Head of caudate nucleus (tissue), 42 donors: ENCODE measurements at places on chromosomes 12 and 14.

- no peak for DNase-seq
Observed at GRCh38 chr12:52436000-52436827, 2.0 kb upstream of the KRT75 start.

GRCh38 chr12:89176676-89177075 is 175.6 kb downstream of the DUSP6 start:
- DNase-seq: no peak

DNA sequence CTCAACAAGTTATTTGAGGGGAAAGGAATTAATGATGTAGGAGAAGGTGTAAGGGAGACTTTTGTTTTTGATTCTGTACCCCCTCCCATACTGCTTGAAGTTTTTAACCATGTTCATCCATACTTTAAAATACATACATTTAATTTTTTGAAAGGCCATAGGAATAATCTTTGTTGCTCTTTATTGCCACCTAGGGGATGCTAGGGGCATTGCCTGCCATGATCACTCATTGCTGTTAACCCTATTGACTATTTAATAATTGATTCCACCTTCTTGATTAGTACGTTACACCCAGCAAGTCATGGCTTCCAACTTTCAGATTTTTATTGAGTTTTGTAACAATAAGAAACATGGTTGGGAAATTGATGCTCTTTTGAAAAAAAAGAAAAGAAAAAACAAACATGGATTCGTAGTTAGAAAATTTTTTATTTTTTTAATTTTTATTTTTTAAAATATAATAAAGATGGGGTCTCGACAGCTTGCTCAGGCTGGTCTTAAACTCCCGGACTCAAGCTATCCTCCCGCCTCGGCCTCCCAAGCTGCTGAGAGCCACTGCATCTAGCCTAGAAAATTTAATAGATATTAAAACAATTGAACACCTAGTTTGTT is 8.5 kb upstream of the PRKAB1 start:
- peak; percentile 53 for DNase-seq

- no peak for DNase-seq
Observed at GRCh38 chr12:107955966-107956643, 173.0 kb upstream of the WSCD2 start.

- no peak for DNase-seq
Observed at GRCh38 chr14:97848317-97848980, 1051.3 kb downstream of the VRK1 start.

DNA sequence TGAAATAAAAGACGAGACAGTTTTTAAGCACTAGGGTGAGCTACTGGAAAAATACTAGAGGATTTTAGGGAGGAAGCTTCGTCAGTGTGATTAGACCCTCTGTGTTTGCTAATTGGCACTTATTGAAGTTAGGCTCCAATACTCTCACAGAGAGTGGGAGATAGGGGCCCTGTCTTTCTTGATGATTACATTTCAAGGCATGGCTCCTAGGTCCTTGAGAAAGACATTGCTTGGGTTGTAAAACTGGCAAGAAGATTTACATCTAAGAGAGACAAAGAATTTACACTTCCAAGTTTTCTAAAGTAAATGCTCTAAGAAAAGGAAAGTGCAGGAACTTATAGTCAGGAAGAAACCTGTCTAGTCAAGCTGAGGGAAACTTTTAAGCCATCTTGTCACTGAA is 183.2 kb downstream of the C12orf50 start:
- DNase-seq: no peak

DNA sequence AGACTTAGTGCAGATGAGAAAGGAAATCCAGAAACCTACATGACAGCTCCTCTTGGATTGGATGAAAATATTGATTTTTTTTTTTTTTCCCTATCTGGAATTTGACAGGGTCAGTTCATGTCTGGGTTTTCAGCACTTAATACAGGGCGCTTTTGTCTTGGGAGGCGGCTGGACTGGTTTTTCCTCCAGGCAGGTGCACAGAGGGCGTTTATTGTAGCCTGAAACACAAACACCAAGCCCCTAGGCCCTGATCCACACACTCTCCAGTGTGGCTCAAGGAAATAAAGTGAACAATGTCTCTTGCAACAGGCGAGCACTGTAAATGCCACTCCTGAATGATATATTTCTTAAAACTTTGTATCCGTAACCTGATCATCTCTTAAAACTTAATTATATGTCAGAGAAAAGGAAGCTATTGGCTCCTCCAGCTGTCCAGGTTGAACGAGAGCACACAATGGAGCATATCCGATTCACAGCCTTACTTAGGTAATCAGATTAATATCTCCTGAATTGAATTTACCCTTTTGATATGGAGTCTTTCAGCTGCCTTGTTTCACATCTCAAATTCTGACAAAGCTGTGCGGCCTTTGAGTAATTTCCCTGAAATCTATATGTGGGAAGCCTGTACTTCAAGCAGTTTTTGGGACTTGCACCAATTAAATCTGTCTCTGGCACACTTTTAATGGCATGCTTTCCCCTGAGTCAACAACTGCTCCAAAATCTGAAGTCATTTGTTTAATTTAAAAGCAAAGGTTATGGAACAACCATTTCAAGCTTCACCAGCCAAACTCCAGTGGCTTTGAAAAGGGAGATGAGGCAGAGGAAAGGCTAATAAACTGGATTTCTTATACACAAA is 485.7 kb downstream of the ZFP36L1 start:
- DNase-seq: no peak

DNA sequence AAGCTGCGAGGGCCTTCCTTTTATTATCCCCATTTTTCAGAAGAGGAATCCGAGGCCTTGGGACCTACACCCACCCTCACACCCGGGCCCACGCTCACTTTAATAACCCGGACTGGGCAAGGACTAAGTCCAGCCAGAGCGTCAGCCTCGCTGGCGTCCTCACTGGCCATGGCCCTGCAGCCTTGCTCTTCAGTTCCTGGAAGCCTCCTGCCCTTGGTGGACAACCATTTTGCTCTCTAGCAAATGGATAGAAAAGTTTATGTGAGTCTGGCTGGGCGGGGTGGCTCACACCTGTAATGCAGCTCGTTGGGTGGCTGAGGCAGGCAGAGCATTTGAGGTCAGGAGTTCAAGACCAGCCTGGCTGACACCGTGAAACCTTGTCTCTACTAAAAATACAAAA is 9.8 kb downstream of the RTL1 start:
- DNase-seq: no peak

- DNase-seq: no peak
Observed at GRCh38 chr12:46459111-46459510, 86.5 kb upstream of the SLC38A2 start.

GRCh38 chr12:13258717-13259119 is 62.2 kb downstream of the EMP1 start:
- DNase-seq: no peak

DNA sequence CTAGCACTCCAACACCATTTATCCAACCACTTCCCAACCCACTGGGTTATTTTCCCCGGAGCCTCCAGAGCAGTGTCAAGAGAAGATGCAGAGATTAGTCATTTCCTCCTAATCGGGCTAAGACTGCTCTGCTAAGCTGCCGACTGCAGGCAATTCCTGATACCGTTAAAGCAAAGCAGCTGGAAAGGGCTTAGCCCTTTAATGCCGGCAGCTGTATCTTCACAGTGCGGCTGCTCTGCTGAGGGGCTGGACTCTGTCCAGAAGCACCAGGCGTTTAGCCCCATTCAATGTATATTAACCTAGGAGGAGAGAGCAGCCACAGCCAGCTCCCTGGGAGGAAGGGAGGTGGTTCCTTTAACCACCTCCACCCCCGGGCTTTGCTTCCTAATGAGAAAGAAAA is 11.1 kb downstream of the AQP6 start:
- DNase-seq: peak; percentile 44

- peak; percentile 87 for DNase-seq
Observed at GRCh38 chr12:6869049-6870021, 2.0 kb downstream of the TPI1 start.

GRCh38 chr12:55001198-55001868 is 16.8 kb upstream of the TESPA1 start:
- no peak for DNase-seq

GRCh38 chr14:100375963-100376735 is 53.0 kb downstream of the SLC25A47 start:
- DNase-seq: peak; percentile 94

- DNase-seq: no peak
Observed at GRCh38 chr12:90366286-90366685, 588.7 kb downstream of the CCER1 start.

GRCh38 chr12:116213014-116213413 is 64.5 kb downstream of the MED13L start:
- no peak for DNase-seq

DNA sequence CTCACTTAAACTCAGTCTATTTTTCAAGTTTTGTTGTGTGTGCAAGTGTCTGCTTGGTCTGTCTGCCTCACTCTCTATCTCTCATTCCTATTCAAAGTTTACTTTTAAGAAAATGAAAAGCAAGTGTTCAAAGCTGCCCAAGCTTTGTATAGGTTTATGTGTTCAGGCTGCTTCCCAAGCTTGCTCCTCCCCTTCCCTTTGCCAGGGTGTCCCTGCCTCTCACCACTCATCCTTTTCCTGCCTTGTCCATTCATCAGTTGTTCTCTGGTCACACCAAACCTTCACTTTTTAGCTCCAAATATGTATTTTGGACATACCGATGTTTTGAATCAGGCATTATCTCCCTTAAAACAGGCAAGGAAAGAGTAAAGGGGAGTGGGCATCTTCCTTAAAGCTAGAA is 41.3 kb downstream of the STK38L start:
- DNase-seq: no peak

- no peak for DNase-seq
Observed at GRCh38 chr12:14618983-14619382, 51.3 kb upstream of the PLBD1 start.

DNA sequence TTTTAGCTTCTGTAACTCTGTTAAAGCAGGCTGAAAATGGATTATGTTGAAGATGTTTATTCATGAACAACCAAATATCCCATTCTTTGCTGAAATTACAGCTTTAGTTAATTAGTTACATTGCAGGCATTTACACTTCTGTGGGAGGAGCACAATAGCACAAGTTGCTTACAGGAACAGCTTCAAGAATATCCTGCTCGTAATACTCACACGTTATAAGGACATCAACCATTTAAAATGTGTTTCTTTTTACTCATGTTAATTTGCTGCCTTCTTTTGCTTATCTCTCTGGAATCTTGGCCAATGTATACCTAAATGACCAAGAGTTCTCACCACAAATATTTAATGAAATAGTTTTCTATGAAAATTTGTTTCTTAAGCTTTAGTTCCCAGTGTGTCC is 305.2 kb upstream of the SYT1 start:
- no peak for DNase-seq

GRCh38 chr12:49909826-49910225 is 6.1 kb upstream of the FAIM2 start:
- peak; percentile 48 for DNase-seq

GRCh38 chr12:121762269-121762668 is 31.2 kb downstream of the RHOF start:
- no peak for DNase-seq

DNA sequence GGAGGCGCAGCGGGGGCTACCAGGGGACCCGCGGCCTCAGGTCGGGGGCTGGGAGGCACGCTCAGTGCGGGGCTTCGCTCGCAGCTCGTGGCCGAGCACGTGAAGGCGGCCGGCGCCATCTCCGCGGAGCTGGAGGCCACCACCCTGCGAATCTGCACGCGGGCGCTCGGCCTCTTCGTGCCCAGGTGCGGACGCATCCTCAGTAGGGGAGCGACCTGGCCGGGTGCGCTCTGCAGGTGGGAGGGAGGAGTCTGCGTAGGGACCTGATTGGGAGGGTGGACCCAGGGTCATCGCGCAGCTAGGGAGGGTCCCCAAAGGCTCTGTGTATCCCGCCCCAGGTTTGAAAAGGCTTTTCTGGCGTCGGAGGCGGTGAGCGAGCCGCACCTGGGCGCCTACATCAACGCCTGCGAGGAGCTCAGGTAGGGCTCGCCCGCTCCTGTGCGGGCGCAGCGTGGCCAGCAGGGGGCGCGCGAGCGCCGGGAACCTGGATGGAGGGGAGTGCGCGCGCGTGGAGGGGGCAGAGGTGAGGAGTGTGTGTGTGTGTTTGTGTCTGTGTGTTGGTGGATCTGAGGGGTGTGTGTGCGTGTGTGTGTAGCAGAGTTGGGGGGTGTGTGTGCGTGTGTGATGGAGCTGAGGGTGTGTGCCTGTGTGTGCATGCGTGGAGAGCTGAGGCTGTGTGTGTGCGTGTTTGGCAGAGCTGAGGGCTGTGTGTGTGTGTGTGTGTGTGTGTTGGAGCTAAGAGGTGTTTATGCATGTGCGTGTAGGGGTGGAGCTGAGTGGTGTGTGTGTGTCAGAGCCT is 10.3 kb downstream of the EXOC3L4 start:
- peak; percentile 74 for DNase-seq

GRCh38 chr12:26441434-26441833 is 246.1 kb downstream of the SSPN start:
- no peak for DNase-seq

GRCh38 chr12:93178154-93178878 is 199.4 kb upstream of the NUDT4 start:
- DNase-seq: no peak

DNA sequence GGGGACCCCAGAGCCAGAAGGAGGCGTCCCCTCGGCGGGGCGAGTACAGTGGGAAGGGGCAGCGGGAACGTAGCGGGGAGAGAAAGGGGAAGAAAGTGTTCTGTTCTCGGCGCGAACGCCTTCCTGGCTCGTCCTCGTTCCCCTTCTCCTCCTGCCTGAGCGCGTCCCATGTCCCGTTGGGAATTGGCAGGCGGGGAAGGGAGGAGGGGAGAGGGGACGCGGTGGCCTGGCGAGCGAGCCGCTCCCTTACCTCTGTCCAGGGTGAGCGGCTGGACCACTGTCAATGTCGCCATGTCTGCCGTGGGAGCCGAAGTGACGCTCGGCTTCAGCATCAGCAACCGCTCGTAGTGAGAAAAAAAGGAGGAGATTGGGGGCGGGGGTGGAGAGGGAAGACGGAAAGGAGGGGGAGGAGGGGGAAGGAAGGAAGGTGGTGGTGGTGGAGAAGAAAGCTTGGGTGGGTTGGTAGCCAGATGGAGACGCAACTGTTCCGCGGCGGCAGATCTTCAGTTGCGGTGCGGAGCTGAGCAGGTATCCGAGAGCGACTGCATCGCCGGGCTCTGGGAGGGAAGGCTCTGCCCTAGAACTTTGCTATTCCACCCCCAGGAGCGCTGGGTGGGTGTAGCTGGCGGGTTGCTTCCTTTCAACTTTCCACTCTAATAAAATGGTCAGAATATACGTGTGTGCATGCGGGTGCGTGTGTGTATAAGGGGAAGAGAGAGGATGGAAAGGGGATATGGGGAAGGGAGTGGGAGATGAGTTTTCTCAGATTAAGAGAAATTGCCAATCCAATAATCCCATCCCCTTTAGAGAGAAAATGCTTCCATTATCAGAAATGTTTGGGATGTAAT is at the start of gene LIN7A:
Gene LIN7A, minus strand, starts transcription at position 544 of the 848 bp plus-strand sequence. Its CDS starts 212 bp downstream, at position 332.
- DNase-seq: peak; percentile 71

DNA sequence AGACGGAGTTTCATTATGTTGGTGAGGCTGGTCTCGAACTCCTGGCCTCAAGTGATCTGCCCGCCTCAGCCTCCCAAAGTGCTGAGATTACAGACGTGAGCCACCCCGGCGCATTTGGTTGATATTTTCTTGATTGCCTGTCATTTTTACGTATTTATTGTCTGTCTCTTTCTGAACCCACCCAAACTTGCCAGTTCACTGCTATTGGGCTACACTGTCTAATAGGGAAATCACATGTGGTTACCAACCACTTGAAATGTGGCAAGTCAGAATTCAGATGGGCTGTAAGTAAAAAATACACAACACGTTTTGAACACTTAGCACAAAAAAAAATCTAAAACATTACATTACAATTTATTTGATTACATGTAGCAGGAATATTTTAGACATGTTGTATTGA is 2.1 kb downstream of the WSB2 start:
- no peak for DNase-seq
